ENCODE measurements at places on chromosomes 1 and 21.
A peak's percentile ranks its signal among the peaks of the same experiment; 100 is the strongest.

- peak; percentile 35 for DNase-seq
Measured at GRCh38 chr1:64856553-64856952, 109.8 kb downstream of the JAK1 start.

GRCh38 chr1:98426092-98426491 is 235.4 kb upstream of the SNX7 start:
- DNase-seq, result no peak

DNA sequence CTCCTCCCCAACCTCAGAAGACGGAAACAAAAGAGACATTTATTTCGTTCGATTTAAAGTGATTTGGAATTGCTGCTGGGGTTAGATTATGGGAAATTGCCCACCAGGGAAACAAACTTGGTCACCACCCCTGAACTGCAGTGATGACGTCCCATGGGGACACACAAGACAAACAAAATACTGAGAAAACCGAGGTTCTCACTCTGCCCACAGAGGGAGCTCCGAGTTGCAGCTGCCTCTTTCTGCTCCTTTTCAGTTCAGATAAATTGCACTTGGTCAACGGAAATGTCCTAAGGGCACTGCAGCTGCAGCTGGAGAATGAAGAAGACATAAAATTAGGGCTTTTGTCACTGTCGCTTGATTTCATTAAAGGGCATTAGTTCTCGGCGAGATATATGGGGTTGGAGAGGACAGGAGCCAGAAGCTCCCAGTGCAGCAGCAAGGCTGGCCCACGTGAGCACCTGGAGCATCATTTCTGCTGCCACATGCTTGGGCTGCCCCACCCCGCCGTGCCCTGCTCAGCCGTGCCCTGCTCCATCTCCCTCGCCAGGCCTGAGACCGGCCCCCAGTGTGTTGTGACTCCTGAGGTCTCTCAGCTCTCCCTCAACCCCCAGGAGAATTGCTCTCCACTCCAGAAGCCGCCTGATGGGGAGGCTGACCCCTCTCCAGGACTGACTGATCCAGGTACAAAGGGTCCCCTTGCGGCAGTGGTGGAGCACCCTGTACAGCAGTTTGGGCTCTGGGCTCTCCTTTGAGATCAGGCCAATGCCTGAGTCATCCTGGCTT is 231.7 kb upstream of the AJAP1 start:
- DNase-seq, result no peak

DNA sequence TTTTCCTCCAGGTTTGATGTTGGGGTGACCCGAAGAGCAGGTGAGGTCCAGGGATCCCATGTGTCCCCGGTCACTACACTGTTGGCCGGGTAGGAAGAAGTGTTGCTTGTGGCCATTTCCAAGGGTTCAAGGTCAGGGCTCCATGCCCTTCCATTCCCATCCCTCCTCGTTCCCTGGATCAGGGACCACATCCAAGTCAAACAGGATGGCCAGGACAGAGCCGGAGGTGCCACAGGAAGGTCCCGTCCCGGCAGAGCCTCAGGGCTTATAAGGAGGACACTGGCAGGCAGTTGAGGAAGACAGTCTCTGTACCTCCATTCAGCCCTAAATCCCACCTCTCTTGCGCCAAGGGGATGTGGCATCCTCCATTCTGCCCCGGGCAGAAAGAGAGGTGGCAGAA is 22.0 kb upstream of the FAM131C start:
- no peak for DNase-seq

DNA sequence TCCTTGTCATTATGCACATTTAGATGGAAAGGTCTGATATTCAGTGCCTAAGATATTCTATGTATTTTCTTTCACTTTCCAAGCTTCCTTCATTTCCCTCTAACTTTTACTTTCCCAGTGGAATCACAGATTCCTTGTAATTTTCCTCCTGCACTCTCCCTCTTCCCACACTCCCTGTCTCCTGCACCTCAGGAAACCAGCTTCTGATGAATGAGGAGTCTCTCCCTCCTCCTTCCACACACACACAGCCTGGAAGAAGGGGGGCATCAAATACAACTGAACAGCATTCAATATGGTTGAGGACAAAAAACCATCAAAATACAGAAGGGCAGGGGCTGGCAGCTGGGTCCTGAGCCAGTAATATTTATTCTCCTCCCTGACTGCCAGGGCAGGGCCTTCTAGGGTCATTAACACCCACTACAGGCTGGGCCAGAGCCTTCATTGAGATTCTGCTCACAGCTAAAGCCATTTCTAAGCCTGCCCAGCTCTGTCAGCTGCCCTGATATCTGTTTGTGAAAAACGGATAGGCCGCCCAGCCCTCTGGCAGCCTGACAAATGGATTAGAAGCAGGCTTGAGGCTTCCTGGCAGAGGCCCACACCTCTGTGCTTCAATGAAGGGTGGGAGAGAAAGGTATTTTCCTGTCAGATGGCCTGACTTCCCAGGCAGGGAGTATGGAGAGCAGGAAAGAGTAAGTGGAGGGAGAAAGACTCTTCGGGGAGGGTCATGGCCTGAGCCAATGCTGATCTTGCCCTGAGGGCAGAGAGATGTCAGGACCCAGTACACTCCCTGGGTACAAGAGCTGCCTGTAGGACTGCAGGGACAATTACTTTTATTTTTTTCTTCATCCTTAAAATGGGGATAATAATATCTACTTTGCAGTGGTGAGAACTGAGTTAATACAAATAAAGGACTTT is 138.9 kb upstream of the SPATA6 start:
- DNase-seq, result no peak

- DNase-seq, result peak; percentile 42
Measured at GRCh38 chr1:26538480-26539412, 9.2 kb downstream of the RPS6KA1 start.

GRCh38 chr1:40820251-40820797 is 36.7 kb downstream of the KCNQ4 start:
- DNase-seq, result no peak

DNA sequence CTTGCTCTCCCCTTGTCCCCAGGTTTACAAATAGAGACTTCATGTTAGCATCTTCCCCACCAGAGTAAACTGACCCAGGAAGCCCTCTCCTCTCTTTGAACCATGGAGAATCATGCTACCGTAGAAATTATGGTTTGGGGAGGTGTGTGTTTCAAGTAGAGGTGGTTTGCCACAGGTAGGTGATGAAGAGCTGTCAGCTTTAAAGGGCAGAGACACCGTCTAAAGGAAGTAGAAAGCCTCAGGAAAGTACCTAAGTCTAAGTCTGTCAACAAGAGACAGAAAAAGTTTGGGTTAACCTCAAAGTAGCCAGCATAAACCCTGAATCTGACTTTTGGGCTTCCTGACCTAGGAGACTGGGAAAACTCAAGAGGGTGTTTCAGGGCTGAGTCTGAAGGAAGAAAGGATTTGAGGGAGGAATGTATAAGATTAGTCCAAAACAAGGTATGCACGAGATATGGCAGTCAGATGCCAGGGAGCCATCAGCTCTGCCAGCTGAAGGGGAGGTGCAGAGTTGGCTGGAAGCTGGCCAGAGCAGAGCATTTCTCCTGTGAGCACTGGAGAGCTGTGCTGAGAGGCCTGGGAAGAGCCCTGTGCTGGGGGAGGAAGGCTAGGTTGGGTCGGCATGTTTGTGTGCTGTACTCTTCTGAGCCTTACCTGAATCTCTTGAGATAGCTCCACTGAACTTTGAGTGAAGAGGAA is 14.3 kb downstream of the ADAMTSL4 start:
- peak; percentile 54 for DNase-seq

DNA sequence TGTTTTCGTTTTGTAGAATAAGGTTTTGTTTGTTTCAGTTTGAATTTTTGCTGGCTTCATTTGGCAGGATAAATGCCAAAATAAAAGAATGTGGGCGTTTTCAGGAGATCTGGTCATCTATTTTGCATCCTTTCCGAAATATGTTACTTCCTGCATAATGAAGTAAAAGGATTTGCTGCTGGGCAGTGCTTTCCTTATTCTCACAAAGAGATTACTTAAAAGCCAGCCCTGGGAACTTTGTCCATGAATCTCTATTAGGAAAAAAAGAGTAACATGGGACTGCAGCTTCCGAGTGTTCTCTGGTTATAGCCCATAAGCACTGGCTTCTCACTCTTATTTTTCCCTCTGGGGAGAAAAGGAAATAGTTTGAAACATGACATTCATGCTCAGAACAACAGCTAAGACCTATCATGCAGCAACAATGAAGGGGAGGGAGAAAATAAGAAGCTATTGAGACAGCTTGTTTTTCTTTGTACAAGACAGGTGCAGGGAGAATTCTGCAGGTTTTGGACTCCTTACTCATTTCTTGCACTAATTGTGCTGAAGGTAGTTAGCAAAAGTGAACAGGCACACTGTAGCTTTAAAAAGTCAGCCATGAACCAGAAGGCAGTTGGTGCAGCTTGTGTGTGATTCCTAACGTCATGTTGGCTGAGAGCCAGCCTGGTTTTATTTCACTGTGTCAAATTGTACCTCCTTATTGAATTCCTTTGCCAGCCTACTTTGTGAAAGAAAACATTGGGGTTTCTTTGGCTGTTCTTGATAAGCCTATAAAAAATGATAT is at the start of gene SAMD13:
SAMD13 (plus strand) TSS at position 705 of the 781 bp plus-strand sequence. CDS start 1,527 bp downstream, outside the sequence.
- DNase-seq, result peak; percentile 53

- DNase-seq, result no peak
Measured at GRCh38 chr1:227169343-227169742, 148.9 kb downstream of the CDC42BPA start.

GRCh38 chr1:67165468-67166041 is 699 bp upstream of the IL23R start:
- DNase-seq, result no peak

DNA sequence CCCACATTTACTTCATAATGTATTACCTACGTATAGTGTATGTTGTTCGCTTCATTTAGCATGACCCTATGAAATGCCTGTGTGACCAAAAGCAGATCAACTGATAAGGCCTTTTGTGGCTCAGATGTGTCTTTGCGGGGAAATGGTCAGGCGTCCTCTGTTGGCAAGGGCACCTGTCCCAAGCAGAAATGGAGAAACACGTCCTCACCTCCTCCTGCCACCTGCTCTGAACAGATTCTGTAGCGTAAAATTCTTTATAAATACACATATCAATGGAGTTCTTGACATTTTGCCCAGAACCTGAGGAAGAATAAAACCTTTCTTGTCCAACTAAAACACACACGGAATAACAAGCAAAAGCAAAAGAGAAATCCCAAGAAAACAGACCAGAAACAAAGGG is 417.9 kb downstream of the KIF26B start:
- DNase-seq, result no peak

Measured in mammary epithelial cell (primary cell).